Stimulated activated CD4-positive, alpha-beta T cell treated with anti-CD3 and anti-CD28 coated beads, TNF-alpha, amount 100 ng/mL, for 4 hours (primary cell): ENCODE measurements at places on chromosomes 4 and X.

GRCh38 chrX:9069573-9069972 is 35.6 kb upstream of the FAM9B start:
- DNase-seq = no peak

- no peak for DNase-seq
Observed at GRCh38 chr4:108052558-108053120, 63.0 kb downstream of the HADH start.

- DNase-seq = no peak
Observed at GRCh38 chr4:10965196-10965595, 280.6 kb upstream of the CLNK start.

DNA sequence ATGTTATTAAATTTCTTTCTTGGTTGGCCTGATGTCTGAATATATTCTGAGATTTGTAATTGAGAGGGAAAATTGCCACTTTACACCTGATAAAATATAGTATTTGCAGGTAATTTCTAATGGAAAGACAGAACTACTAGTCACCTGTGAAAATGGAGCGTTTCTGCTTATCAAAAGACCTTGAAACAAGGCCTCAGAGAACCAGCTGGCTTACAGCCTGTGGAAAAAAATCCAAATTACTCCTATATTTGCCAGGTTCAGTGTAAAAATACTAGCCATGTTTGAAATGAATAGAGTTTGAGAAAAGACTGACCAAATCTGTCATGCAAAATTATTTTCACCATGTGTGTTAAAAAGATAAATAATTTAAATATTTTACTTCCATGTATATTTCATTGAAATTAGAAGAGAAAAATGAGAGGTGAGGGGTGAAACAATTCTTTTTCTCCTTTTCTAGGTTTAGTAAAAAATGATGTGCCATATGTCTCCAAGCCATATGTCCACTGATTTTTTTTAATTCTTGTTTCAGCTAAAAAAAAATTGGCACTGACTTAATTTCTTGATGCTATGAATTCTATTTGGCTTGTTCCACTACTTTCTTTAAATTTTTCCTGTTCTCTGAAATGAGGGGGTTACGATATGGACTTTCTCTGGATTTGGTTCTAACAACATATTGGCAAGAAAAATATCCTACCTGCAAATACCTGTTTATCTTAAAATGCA is 464.9 kb downstream of the GRXCR1 start:
- no peak for DNase-seq

DNA sequence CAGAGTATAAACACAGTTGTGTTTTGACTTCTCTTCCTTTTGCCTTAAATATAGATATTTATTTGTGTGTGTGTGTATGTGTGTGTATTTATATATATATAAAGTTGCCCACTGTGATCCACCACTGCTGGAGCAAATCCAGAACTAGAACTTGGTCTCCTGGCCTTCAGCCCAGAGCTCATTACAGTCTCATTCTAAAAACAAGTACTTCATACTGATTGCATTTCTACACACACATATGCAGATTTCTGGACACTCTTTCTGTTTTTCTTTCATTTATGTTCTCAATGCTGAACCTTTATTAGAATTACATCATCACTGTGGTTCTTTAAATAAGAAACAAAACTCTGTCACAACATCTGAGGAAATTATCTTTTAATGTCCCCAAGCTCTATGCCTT is 381 bp downstream of the TXK start:
- no peak for DNase-seq

GRCh38 chr4:69617083-69617694 is 22.3 kb downstream of the UGT2A2 start:
- no peak for DNase-seq

- DNase-seq = peak; percentile 58
Observed at GRCh38 chrX:69538321-69538876, 34.3 kb downstream of the NALF2 start.

- DNase-seq = no peak
Observed at GRCh38 chrX:22078117-22078516, 46.0 kb downstream of the PHEX start.

DNA sequence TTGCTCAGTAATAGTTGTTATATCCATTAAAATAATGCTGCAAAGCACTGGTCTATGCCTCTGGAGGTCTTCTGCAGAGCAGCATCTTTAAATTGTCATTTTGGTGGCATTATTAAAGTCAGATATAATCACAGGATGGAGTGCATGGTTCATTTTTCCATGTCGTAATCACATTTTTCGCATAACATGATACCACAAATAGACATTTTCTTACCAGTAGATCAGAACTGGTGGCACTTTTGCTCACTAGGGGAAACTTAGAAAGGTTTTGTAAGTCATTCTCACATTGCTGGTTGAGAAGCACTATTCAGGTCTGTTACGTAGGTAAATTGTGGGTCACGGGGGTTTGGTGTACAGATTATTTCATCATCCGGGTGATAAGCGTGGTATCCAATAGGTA is 484.5 kb upstream of the PRKX start:
- no peak for DNase-seq

DNA sequence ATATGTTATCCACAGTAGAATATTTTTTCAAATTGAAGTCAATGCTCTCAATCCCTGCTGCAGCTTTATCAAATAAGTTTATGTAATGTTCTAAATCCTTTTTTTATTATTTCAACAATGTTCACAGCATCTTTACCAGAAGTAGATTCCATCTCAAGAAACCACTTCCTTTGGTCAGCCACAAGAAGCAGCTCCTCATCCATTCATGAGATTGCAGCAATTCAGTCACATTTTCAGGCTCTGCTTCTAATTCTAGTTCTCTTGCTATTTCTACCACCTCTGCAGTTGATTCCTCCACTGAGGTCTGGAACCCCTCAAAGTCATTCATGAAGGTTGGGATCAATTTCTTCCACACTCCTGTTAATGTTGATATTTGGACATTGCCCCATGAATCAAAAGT is 2301.3 kb upstream of the TENM3 start:
- DNase-seq = no peak

- DNase-seq = no peak
Observed at GRCh38 chr4:103885152-103885551, 165.4 kb upstream of the TACR3 start.
